ENCODE measurements at places on chromosomes 16 and 17. TPM values are rescaled to one million over a fixed set of nuclear protein-coding genes. Genes with fewer than 3 reads are reported as not detected.

DNA sequence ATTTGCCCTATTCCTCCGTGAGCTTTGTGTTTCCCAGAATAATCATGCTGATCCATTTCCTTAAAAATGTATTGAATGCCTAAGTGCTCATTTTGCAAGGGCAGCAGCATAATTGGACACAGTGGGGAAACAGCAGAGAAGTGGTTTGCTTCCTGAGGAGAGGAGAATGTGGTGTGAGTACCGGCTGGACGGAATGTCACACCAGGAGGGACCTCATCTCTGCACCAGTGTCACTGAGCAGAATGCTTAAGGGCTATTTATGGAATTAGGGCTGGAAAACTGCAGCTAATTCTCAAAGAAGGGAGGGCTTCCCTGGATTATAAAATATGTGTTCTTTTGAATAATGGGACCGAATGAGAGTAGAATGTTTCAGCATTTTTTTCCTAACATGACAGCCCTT is 1100.6 kb upstream of the RBFOX1 start:
- no peak for DNase-seq

GRCh38 chr17:79011451-79012147 is 2.0 kb upstream of the CANT1 start:
- DNase-seq: peak; percentile 91

GRCh38 chr16:4265676-4266075 is 7.1 kb downstream of the TFAP4 start:
- DNase-seq: no peak

DNA sequence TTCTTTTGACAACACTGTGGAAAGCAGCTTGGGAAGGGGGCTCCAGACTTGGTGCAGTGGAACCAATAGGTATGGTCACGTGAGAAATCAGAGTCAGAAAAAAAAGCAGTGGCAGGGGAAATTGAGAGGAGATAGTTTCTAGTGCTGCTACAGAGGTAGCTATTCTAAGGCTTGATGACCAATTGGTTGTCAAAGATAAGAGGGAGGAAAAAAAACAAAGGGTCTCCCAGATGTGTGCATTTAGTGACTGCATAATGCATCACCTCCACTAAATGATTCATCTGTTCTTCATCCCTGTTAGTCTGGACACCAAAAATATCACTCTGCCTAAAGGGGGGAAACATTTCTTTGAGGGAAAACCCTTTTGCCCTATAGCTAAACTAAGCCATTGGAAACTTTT is 56.5 kb downstream of the PIGL start:
- DNase-seq: peak; percentile 86

DNA sequence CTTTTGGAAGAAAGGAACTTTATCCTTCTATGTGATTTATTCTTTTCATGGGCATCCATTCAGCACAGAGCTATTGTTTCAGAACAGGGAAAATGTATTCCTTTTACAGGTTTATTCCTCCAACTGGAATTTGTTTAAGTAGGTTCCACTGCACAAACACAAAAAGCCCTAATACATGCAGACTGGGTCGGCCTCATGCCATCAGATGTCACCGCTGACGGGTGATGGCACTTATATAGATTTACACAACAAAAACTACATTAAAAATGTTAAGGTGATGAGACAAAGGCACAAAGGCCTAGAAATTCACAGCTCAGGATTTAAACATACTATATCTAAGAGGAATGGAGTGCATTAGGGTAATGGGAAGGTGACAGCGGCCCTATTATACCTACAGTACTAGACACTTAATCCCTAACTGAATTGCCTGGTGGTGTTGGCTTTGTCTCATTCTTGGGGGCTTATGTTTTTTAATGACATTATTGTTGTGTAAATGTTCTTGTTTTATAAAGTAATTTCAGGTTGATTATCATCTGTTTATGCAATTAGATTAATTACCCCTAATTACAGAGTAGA is 276.4 kb upstream of the PSMD7 start:
- DNase-seq: no peak

GRCh38 chr17:41433586-41433985 is 7.2 kb downstream of the KRT38 start:
- DNase-seq: no peak

DNA sequence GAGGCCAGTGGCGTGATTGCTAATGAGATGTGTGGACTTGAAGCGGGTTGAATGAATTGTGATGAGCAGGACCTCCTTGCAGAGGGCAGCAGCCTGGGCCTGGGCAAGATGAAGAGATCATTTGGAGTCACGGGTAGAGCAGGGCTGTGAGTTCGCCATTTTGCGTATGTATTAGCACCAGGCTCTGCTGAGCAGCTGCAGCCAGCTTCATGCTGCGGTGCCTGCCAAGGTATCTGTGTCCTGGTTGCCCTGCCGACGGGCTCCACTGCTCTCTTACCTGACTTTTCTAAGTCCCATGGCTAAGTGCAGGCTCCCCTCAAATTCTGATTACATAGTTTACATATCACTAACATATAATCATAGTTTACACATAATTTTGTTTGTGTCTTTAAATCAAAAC is 295.7 kb downstream of the SNX29 start:
- DNase-seq: no peak

GRCh38 chr17:66655861-66656260 is 179.1 kb upstream of the CACNG5 start:
- peak; percentile 98 for DNase-seq

DNA sequence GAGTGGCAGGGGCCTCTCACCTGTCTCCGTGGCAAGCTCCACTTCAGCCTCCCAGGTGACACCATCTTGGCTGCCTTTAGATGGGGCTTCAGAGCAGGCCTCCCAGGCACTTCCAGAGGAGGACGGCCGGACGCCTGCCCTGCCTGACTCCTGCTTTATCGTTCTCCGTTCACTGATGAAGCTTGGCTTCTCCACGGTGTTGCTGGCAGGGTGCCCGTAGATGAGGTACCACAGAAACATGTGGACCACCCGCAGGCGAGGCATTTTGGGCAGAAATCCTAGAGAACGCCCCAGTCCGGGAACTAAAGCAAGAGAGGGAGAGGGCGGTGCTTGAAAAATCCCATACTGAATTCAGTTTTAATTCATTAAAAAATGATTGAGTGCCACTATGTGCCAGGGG is 54.5 kb downstream of the GTF3C1 start:
- no peak for DNase-seq

- peak; percentile 100 for DNase-seq
These were observed 136.5 kb downstream of the CMIP start for GRCh38 chr16:81581107-81581506.

- no peak for DNase-seq
These were observed 20.6 kb downstream of the ADORA2B start for GRCh38 chr17:15965528-15965927.

- no peak for DNase-seq
These were observed 38.7 kb downstream of the ACSF3 start for GRCh38 chr16:89132194-89133005.

- no peak for DNase-seq
These were observed 254.3 kb upstream of the TNRC6C start for GRCh38 chr17:77704048-77704815.

DNA sequence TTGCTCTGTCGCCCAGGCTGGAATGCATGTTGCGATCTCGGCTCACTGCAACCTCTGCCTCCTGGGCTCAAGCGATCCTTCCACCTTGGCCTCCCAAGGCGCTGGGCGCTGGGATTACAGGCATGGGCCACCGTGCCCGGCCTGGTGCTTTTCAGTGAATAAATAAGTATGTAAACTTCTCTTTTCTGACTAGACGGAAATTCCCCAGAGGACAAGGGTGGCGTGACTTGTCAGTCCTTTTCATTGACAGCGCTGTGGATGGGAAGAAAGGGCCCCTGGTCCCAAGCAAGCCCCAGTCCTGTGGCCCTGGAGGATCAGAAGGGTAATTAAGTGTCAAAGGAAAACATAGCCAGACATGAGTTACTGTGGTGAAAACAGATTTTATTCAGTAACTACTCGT is 9.6 kb upstream of the SPN start:
- no peak for DNase-seq

DNA sequence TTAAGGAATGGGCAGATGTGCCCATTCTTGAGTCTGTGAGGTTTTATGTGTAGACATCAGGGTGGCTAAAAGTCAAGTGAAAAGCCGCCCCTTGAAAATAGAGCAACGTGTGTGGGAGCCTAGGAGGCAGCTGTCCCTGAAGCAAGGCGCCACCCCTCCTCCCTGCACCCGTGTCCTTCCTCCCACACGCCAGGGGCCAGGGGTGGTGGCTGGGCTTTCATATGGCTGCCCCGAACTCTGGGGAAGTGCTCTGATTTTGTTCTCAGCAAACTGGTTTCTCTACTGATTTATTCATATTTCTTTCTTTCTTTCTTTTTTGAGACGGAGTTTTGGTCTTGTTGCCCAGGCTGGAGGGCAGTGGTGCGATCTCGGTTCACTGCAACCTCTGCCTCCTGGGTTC is 4.7 kb downstream of the ZNF750 start:
- DNase-seq: no peak

DNA sequence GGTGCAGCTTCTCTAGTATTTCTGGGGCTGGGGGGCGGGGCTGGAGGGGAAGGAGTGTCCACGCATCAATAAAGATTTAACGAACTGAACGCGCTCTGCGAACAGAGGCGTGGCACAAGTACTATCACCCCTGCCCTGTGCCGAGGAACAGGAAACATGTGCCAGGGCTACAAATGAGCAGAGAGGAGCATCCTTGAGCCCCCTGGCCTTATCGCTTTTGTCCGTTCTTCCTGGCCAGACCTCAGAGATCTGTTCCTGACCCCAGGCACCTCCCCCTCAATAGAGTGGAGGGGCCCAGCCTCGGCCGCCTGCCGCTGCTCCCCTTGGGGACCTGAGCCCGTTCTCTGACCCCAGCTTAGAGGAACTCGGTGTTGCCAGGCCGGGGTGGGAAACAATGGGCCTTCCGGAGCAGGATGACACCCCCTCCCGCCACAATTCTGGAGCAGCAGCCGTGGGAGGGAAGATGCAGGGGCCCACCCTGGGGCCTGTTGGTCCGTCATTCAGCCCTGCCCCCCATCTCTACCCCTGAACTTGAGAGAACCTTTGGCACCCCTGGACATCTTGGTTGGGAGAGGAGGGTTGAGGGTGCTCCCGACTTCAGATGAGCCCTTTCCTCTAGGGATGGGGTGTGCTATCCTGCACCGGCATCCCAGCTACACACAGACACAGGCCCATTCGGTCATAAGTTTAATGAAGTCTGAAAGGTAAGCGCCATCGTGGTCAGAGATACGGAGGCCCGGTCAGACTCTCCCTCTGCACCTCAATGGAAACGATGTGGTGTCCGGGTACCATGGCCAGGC is 1.1 kb downstream of the NAA38 start:
- DNase-seq: no peak

- no peak for DNase-seq
These were observed 107.9 kb downstream of the HAPSTR1 start for GRCh38 chr16:9199311-9199710.

DNA sequence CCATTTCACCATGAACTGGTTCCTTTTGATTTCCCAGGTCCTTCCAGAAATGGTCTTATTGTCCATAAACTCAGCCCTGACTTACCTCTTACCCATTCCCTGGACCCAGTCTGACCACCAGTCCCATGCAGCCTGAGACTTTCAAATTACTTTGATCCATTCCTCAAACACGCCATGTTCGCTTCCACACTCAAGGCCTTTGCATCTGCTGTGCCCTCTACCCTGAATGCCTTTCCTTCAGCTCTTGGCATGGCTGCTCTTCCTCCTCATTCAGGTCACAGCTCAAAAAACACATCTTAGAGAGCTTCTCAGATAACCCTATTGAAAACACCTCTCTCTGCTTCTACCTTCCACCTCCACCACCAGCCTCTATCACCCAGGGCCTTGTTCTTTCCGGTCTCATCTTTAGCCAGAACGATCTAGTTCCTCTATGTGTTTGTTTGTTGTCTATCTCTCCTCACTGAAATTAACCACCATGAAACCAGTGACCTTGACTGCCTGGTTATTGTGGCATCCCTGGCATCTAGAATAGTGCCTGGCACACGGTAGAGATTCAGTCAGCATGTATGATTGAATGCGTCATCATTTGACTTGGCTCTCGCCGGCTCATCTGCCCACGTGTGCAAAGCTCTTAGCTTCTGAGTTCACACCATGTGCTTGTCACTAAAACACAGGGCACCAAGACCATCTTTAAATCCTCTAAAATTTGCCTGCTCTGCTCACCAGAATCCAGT is 12.8 kb downstream of the CRYM start:
- DNase-seq: no peak

DNA sequence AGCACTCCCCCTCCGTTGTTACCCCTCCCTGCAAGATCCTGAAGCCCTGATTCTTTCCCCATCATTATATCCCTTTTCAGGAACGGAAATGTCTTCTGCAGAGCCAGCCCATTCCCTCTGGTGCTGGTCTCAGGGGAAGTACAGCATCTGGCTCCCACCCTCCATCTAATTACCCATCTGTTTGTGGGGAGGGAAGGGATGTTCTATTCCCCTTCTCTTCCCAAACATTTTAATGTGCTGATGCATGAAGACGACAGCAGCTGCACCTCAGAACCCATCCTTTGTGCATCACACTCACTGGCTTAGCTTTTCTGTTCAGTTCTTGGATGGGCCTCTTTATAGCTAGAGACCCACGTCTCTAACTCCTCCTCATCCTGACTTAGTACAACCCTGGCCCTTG is 367.2 kb downstream of the CDH13 start:
- no peak for DNase-seq

- DNase-seq: no peak
These were observed 48.5 kb upstream of the RBFOX3 start for GRCh38 chr17:79659376-79659775.

DNA sequence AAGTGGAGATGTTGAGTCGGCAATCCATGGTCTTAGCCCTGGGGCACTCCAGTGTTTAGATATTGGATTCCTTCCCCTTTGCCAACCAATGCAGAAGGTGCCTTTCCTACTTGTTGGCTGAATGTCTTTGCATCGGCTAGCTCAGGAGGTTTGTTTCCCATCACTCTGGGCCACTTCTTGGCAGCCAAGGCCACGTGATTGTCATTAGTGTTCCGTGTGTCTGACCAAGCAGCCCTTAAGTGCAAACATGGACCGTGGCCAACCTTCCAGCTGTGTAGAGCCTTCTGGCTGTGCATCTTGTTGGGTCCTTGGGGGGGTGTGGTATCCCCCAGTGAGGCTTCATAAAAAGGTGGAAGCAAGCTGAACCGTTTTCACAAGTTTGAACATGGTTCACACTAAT is 66.0 kb downstream of the GNAO1 start:
- no peak for DNase-seq

MSLN gene
- 2.6 TPM for total RNA-seq

SLC13A2 gene
- not detected for total RNA-seq

ASPHD1 gene
- 2.4 TPM for total RNA-seq

TBC1D3 gene
- total RNA-seq: not detected

NHLRC4 gene
- total RNA-seq: under 0.01 TPM

CDH15 gene
- total RNA-seq: under 0.01 TPM

C17orf50 gene
- not detected for total RNA-seq

ADORA2B gene
- 26.2 TPM for total RNA-seq

CDK3 gene
- total RNA-seq: 1.3 TPM

ABCC6 gene
- under 0.01 TPM for total RNA-seq
